AG09309 (cell line): ENCODE measurements at places on chromosomes 16 and 17.

DNA sequence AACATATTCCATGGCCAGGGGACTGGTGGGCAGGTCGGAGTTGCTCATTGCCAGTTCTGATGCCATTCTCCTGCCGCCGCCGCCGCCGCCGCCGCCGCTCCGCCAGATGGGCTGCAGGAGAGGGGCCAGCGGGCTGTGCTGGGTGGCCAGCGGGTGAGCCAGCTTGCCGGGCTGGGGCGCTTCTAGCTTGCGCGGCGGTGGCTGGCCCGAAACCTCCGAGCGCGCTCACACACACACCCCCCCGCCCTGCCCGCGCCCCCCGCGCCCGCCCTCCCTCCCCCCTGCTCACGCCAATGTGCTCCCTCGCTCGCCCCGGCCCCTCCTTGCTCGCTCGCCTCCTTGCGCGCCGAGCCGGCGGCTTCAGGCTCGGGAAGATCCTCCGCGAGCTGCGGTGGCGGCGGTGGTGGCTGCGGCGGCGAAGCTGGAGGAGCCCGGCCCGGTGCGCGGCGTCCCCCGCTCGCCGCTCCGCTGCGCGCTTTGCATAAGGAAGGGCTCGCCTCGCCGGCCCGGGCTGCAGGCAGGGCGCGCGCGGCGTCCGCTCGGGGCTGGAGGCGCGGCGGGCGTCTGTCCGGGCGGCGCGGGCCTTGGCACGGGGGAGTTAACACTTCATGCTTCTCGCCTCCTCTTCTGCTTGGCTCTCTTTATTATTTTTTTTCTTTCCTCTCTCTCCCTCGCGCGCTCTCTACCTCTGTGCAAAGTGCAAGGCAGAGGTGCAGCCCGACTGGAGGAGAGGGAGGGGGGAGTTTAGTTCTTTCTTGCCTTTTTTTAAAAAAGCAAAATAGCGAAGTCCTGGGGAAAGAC lies 500 bp downstream of the MAF start:
- DNase-seq = no peak

DNA sequence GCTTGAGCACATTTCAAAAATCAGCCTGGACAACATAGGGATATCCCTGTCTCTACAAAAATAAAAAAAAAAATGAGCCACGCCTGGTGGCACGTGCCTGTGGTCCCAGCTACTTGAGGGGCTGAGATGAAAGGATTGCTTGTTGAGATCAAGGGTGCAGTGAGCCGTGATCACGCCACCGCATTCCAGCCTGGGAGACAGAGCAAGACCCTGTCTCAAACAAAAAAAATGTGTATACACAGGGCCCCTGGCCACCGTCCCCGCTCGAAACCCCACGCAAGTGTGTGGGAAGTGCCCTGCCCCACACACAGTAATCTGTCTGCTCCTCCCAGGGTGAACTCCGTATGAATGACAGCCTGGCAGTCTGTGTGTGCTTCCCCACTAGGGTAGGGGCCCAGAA lies 93.0 kb upstream of the RPL38 start:
- no peak for DNase-seq

DNA sequence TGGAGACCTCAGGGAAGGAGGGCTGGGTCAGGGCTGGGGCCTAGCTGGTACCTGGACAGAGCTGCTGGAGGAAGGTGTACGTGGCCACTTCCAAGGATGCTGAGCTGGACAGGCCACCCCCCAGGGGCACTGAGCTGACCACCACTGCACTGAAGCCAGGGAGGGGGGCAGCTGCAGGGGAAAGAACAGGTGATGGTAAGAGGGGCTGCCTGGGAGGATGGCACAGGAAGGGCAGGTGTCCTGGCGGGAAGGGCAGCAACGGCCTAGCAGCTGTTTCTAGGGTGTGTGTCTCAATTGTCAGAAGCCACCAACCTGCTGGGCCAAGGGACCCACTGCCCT lies 1.8 kb downstream of the GALK1 start:
- DNase-seq = no peak

- no peak for DNase-seq
Measured at GRCh38 chr16:73034374-73034773, 13.6 kb downstream of the ZFHX3 start.

DNA sequence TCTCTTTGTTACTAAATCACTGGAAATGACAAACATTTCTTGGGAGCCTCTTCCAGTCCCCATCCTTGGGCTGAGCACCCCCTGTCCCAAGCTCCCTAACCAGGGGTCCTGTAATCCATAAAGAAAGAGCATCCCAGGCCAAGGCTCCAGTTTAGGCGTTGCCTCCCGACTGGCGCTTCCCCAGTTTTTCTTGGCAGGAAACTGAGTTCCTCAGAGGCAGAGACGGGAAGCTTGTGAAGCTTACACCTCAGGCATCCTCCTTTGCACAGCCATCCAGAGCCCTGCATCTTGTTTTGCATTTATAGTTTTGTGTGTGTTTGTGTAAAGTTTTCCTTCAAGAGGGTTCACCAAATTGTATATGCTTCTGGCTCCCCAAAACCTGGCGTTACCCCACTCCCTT lies 7.1 kb downstream of the COPZ2 start:
- DNase-seq = no peak

- DNase-seq = no peak
Measured at GRCh38 chr17:78672005-78672404, 94.8 kb upstream of the DNAH17 start.

DNA sequence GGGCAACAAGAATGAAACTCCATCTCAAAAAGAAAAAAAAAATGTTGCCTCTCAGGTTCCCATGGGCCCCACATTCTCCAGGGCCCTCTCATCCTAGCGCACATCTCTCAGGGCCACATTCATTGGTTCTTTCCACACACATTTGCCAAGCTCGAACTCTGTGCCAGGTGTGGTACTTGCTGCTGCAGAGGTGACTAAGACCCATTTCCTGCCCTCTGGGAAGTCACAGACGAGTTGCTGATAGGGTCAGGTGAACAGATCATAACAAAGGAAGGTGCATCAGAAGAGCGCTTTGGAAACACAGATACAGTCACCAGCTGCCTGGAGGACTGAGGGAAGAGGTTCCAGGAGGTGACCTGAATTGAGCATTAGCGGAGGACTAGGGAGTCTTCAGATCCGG lies 1.0 kb downstream of the GSDMA start:
- DNase-seq = no peak

DNA sequence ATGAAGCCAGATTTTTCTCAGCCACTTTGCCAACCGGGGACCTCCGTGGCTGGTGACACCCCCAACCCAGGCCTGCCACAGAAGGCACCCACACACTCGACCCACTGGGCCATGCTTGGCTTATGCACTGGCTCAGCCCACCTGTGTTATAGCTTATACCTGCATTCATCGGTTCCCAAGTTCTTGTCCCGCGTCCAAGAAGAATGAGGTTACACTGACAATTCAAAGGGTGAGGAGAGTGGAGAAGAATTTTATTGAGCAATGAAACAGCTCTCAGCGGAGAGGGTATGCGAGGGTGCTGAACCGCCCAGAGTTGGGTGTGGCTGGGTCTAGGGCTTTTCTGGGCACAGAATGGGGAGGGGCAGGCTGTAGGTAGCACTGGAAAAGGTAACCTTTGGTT lies 22.2 kb upstream of the CDH15 start:
- no peak for DNase-seq

GRCh38 chr16:76946879-76947278 lies 244.1 kb upstream of the MON1B start:
- DNase-seq = peak; percentile 57

- DNase-seq = no peak
Measured at GRCh38 chr16:51734220-51734619, 583.1 kb upstream of the SALL1 start.

DNA sequence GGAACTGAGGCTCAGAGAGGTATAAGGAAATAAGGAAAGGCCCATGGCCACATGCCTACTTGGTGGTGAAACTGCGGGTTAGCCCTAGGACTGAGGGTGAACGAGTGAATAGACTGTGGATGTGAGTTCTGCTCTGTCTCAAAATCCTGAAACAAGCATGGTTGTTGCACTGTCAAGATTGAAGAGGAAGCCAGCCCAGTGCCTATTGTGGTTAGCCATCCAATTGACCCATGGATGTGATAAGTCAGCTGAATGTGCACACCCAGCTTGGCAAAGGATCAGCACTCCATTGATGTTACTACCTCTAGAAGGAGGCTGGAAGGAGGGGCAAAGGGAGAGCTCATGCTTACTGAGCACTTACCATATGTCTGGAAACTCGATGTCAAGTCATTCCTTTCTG lies 4.5 kb downstream of the TMEM114 start:
- no peak for DNase-seq

DNA sequence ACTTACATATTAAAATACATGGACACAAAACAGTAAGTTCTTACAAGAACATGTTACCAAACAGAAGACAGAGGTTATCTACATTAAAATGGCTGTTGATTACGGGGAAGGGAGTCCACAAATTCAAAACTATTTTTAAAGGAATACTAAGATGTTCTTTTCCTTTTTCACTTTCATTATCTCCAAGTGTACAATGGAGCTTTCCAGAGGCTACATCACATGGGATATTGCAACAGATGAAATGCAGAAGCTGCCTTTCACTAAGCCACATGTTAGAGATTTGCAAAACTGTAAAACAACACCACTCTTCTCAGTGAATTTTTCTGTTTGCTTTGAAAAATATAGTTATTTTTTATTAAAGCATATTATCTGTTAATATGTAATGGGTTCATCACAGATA lies 53.6 kb downstream of the XPO6 start:
- DNase-seq = no peak

GRCh38 chr16:75079346-75079926 lies 37.1 kb downstream of the LDHD start:
- DNase-seq = no peak

DNA sequence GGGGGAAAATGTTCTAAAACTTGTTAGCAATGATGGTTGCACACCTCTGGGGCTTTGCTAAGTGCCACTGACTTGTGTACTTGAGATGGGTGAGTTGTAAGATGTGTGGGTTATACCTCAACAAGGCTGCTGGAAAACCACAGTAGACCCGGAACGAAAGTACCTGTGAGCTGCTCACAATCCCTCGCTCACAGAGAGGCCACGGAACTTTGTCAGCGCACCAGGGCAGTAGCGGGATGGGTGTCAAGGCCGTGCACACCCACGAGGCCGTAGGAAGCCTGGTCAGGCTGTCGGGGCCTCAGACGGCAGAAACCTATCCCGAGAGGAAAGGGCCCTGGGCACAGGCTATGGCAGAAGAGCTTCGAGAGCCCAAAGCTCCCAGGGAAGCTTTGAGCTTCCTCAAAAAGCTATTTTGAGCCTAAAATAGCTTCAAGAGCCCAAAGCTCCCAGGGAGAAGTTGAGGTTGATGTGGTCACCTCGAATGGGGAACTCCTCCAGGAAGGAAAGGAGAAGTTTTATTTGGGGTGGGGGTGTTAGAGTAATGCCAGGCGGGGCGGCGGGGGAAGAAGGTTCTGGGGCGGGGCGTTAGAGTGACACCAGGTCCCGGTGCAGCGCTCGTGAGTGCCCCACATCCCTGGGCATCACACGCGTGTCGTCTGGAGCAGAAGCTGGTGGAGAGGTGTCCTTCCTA lies 19.0 kb downstream of the CBFA2T3 start:
- no peak for DNase-seq

DNA sequence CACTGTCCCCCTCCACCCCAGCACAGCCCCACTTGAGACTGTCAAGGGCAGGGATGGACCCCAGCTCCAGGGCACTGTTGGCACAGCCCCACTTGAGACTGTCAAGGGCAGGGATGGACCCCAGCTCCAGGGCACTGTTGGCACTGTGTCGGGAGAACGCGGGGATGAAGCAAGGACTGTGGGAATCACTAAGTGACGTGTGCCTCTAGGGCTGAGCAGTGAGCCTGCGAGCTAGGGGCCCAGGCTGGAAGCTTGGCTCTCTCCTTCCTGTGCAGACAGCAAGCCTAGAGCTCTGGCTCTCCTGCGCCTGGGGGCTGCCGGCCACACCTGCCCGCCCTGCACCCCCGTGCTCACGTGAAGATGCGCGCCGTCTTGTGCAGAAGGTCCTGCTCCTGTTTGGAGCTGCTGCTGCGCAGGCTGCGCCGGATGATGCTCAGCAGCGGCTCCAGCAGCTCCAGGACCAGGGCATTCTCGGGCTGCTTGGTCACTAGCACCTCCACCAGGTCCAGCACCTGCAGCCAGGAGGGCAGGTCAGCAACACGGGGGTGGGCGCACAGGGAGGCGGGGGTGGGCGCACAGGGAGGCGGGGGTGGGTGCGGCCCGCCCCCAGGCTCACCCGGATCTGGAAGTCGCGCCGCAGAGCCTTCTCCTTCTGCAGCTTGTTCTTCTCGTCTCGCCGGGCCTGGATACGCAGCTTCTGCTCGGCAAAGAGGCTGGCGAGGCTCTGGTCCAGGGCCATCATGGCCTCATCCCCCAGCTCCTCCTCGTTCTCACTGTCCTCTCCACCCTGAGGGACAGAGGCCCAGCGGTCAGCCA lies 10.8 kb downstream of the MYBBP1A start:
- no peak for DNase-seq

- no peak for DNase-seq
Measured at GRCh38 chr17:60730273-60730672, 52.6 kb downstream of the BCAS3 start.

GRCh38 chr17:77449908-77450741 lies 309.4 kb downstream of the SEC14L1 start:
- no peak for DNase-seq

DNA sequence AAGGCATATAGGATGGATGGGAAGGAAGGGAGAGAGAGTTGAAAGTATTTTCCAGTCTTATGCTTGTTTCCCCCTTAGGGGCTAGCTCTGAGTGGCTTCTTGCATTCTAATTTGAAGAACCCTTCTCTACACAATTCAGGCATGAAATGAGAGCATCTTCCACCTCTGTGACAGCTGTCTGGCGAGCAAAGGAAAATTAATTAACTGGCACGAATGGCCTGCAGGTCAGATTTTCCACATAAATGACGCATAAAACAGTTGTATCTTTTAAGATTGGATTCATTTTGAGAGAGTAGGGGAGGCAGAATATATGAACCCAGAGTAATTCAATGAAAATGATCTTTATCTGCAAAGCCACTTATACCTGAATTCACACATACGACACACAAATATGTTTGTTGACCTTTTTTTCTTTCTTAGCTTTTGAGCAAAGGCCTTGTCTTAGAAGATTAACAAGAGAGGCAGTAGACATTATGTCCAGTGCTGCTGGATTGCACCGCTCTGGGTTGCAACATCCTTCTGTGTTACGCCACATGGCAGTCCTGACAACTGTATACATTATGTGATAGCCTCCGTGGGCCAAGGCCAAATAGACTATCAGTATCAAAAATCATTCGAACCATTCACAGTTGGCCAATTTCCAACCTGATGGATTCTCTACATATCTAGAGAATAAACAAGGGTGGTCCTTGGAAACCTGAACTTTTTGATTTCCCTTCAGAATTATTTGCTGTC lies 173.0 kb upstream of the GOT2 start:
- DNase-seq = no peak

GRCh38 chr16:76681296-76681695 lies 404.1 kb downstream of the CNTNAP4 start:
- DNase-seq = no peak

- no peak for DNase-seq
Measured at GRCh38 chr16:86051368-86052114, 152.6 kb downstream of the IRF8 start.
